Ascending aorta (tissue), 2 donors: ENCODE measurements at places on chromosomes 1 and 21.

GRCh38 chr1:177947623-177948022 lies 22.2 kb downstream of the SEC16B start:
- peaks cover 35% of the 10 kb centered on the region for H3K36me3 ChIP-seq
- no peak for DNase-seq
- no peaks in the 10 kb centered on the region for H3K27me3 ChIP-seq
- no peak overlapping the region for H3K27ac ChIP-seq

DNA sequence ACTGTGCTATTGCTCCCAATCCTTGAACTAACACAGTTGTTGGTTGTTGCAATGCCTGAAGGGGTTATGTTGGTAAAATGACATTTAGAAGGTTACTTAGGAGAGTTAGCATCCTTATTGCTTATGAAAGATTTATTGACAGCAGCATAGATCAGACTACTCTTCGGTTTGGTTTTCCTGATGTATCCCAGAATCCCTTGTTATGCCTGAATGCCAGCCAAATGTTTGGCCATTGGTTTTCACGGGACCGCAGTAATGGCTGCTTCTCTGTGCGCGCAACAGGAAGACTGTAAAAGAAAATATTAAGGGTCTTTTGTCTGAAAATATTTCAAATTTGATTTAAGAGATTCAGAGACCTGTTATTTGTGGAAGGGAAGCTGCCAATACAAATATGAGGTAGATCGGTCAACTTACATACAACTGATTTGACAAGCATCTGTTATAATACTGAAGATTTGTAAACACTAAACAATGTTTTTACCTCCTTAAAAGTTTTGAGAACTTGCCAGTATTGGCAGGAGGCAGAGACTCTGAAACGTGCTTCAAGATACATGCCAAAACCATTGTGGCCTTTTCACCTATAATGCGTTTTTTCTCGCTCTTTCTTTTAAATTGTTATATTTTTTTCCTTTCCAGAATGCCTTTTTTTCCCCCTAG lies 8.3 kb downstream of the NFIA start:
- no peak for DNase-seq
- peak overlapping the region; percentile 95 for H3K4me3 ChIP-seq
- peak overlapping the region; percentile 95 for H3K27ac ChIP-seq
- H3K36me3 ChIP-seq: no peaks in the 10 kb centered on the region
- peaks cover 16% of the 10 kb centered on the region for H3K4me1 ChIP-seq

GRCh38 chr1:41501581-41501980 lies 17.1 kb upstream of the EDN2 start:
- H3K27ac ChIP-seq: peak overlapping the region; percentile 93
- DNase-seq: no peak
- no peaks in the 10 kb centered on the region for H3K36me3 ChIP-seq
- H3K4me3 ChIP-seq: no peak overlapping the region
- H3K27me3 ChIP-seq: no peaks in the 10 kb centered on the region

DNA sequence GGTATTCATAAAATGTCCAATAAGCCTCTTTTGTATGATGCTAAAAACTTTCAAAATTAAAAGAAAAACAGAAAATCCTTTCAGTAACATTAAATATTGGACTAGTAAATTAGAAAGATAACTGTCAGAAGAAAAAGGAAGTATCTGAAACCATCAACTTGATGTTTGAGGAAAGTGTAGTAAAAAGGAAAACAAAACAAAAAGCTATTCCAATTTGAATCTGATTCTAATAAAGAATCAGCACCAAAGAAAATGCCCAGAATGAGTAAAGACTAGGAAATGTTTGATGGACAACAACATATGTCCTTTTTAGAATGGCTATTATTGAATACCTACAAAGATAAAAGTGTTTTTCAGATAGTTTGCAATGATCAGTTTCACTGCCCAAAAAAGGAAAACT lies 79.9 kb upstream of the RBM34 start:
- H3K36me3 ChIP-seq: peaks cover 33% of the 10 kb centered on the region
- no peaks in the 10 kb centered on the region for H3K27me3 ChIP-seq

DNA sequence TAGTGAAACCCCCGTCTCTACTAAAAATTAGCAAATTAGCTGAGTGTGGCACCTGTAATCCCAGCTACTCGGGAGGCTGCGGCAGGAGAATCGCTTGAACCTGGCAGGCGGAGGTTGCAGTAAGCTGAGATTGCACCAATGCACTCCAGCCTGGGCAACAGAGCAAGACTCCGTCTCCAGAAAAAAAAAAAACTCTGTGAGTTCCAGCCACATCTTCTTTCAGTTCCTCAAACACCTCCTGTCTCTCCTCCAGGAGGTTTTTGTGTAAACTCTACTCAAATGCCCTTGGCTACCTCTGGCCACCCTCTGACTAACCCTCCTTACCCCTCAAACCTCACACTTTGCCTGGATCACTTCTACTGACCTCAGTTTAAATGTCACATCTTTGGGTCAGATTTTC lies 38.1 kb downstream of the RCSD1 start:
- no peaks in the 10 kb centered on the region for H3K36me3 ChIP-seq
- no peaks in the 10 kb centered on the region for H3K27me3 ChIP-seq
- H3K4me3 ChIP-seq: no peak overlapping the region
- H3K27ac ChIP-seq: no peak overlapping the region
- no peak for DNase-seq

- DNase-seq: no peak
- no peaks in the 10 kb centered on the region for H3K36me3 ChIP-seq
- H3K27me3 ChIP-seq: no peaks in the 10 kb centered on the region
- no peak overlapping the region for H3K4me3 ChIP-seq
Observed at GRCh38 chr1:182671750-182672486, 12.5 kb downstream of the RGS8 start.

DNA sequence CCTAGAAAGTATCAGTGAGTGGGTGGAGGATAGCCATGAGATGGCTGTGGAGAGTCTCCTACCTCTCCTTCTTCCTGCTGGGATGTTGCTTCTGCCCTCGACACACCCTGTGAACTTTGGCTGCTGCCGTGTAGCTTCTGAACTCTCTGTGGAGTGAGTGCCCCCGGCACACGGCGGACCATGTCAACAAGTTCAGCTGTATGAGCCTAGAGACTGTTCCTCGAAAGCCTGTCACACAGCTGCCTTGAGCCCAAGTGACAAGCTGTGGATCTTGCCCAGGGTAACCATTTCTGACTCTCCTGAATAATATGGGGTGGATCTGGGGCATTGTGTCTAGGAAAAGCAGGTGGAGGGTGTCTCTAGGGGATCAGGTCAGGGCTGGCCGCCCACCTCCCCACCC lies 143.2 kb downstream of the NOS1AP start:
- no peak for DNase-seq
- peak overlapping the region; percentile 30 for H3K27ac ChIP-seq
- no peak overlapping the region for H3K4me3 ChIP-seq
- no peaks in the 10 kb centered on the region for H3K27me3 ChIP-seq
- H3K36me3 ChIP-seq: no peaks in the 10 kb centered on the region

GRCh38 chr1:168347630-168348029 lies 67.0 kb downstream of the TBX19 start:
- no peaks in the 10 kb centered on the region for H3K27me3 ChIP-seq
- no peaks in the 10 kb centered on the region for H3K36me3 ChIP-seq
- no peak for DNase-seq
- H3K4me1 ChIP-seq: peaks cover 8% of the 10 kb centered on the region
- H3K4me3 ChIP-seq: no peak overlapping the region
- H3K27ac ChIP-seq: no peak overlapping the region

- H3K27me3 ChIP-seq: no peaks in the 10 kb centered on the region
- no peak overlapping the region for H3K4me3 ChIP-seq
- H3K4me1 ChIP-seq: no peaks in the 10 kb centered on the region
Observed at GRCh38 chr1:202376247-202376646, 27.7 kb downstream of the PPP1R12B start.

GRCh38 chr1:94541246-94542087 lies at the start of gene F3:
Gene F3, minus strand, starts transcription at chr1:94541759. Its CDS starts 123 bp downstream, at chr1:94541636.
- H3K4me1 ChIP-seq: peaks cover 21% of the 10 kb centered on the region
- no peaks in the 10 kb centered on the region for H3K36me3 ChIP-seq
- no peaks in the 10 kb centered on the region for H3K27me3 ChIP-seq
- H3K4me3 ChIP-seq: peak within 1 kb of the TSS; percentile 73
- DNase-seq: peak; percentile 68
